ENCODE measurements at places on chromosomes 6 and 20.

GRCh38 chr20:20641783-20642182 is 70.7 kb downstream of the RALGAPA2 start:
- DNase-seq = no peak

- no peak for DNase-seq
These were observed 148.9 kb downstream of the CEBPB start for GRCh38 chr20:50339466-50339901.

- no peak for DNase-seq
These were observed 196.6 kb downstream of the ESR1 start for GRCh38 chr6:152004036-152004566.

DNA sequence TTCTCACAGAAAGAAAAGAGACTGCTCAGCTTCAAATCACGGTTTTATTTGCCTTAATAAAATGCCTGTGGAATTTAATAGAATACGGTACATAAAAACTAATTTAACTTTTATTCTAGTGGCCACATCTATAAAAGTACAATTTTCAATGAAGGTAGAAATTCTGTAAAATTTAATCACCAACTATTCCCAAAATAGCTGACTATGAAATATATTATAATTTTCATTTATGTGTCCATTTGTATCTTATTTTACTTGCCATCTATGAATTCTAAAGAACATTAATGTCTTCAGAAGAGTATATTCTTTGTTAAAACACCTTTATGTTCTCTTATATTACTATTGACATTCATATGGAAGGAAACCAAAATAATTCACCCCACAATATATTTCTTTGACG is 192.6 kb downstream of the BTBD3 start:
- no peak for DNase-seq

DNA sequence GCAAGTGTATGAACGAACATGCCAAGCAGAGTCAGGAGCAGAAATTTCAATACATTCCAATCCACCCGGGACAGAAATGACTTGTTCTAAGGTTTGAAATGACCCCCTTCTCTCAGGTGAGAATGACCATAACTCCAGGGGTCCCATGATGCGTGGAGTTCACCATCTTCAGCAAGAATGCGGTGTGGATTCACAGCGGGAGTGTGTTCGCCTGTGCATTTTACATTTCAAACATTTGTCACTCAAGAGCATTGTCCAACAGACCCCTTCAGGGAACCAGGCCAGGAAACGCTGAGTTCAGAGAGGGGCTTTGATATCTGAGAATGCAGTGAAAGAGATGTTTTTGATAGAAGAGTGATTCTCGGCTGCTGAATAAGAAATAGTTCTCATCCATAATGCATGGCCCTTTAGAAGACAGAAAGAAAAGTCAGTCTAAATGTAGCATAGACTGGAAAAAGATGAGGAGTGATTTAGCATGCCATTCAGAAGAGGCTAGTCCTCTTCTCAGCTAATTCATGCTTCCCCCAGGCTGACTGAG is 200.3 kb upstream of the KCNG1 start:
- DNase-seq = no peak

GRCh38 chr6:9901376-9901775 is 513.5 kb downstream of the TFAP2A start:
- no peak for DNase-seq

DNA sequence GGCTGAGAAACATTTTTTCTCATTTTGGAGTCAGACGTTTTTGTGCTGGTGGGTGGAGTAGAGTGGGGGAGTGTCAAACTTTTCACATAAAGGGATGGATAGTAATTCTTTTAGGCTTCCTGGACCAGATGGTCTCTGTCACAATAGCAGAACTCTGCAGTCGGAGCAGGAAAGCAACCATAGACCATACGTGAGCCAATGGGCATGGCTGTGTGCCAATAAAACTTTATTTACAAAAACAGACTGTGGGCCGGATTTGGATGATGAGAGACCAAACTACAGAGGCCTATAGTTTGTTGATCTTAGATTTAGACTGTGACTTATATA is 70.8 kb upstream of the SLC22A23 start:
- no peak for DNase-seq

DNA sequence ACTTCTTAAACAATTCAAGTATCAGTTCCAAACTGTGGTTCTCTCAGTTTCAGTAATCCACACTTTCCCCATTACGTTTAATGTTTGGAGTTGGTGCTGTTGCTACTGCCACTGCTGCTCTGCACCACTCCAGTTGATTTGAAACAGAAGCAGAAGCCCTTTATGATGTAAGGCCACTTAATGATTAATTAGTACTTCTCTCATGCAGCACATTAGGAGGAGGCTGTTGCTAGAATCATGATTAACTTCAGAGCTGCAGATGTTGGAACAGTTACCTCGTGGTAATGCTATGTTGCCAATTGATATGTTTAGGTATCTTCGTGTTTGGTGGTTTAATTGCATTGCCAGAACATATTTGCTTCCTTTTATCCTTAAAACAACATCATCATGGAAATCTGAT is 986.2 kb upstream of the CITED2 start:
- DNase-seq = no peak

DNA sequence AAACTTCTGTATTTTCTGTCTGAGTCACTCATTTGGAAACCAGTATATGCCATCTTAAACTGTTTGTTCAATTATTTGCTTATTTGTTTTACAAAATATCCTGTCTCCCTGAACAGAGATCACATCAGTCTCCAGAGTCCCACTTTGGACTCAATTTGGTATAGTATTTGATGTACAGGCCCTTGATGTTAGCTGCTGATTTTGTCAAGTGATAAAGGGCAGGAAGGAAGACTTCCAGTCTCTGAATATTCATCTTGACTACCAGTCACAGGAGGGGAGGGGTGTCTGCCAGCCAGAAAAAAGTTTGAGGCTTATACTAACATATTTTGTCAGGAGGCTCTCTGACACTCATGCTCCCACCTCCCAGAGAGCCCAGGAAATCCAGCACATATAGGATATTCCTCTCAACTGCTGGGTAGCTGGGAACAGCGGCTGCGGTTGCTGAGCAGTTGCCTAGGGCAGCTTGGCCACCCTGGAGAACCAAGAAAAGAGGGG is 376.8 kb upstream of the RUNX2 start:
- DNase-seq = no peak

GRCh38 chr20:56383334-56383733 is 8.7 kb downstream of the AURKA start:
- no peak for DNase-seq

GRCh38 chr20:32535953-32536823 is 48.9 kb downstream of the NOL4L start:
- DNase-seq = peak; percentile 67

- DNase-seq = no peak
These were observed 30.6 kb downstream of the SHLD1 start for GRCh38 chr20:5780846-5781217.

DNA sequence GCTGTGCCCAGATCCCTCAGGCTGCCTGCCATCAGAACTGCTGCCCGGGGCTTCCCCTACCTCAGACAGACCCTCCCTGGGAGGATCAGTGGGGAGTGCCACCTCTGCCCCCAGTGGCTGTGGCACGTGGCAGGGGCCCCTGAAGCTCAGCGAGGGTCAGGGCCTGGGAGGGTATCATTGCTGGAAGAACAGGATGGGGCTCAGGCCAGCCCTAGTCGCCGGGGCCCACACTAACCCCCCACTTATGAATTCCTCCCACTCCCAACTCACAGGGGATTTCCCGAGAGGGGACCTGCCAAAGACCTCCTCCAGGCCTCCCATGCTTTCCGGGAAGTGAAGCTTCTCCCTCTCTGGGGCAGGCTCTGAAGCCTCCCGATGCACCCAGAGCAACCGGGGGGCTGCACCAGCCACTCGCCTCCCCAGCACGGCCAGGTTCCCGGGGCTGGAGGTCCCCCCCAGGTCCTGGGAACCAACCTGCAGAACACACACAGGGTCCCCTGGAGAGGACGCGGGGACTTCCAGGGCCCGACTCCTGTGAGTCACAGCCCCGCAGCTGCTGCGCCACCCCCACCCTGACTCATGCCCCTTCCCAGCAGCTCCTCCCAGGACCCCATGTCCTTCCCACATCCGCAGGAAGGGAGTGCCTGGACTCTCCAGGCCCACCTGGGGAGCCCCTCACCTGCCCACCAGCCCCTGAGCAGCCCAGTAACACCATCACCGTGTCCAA is 2.5 kb downstream of the TNFRSF6B start:
- DNase-seq = peak; percentile 68

Measured in right hindlimb (tissue), 1 donor.